ENCODE measurements at places on chromosomes 4 and X. TPM values are rescaled to one million over a fixed set of nuclear protein-coding genes. Genes with fewer than 3 reads are reported as not detected.

The CMC4 gene
- 19.0 TPM for total RNA-seq

The SLC2A9 gene
- total RNA-seq, result 6.6 TPM

The STBD1 gene
- 49.3 TPM for total RNA-seq

The GSX2 gene
- not detected for total RNA-seq

The CT55 gene
- not detected for total RNA-seq

- peak; percentile 32 for DNase-seq
Measured at GRCh38 chrX:41180194-41180908, 95.1 kb downstream of the USP9X start.

GRCh38 chr4:66767442-66767841 is 777.9 kb downstream of the CENPC start:
- no peak for DNase-seq

DNA sequence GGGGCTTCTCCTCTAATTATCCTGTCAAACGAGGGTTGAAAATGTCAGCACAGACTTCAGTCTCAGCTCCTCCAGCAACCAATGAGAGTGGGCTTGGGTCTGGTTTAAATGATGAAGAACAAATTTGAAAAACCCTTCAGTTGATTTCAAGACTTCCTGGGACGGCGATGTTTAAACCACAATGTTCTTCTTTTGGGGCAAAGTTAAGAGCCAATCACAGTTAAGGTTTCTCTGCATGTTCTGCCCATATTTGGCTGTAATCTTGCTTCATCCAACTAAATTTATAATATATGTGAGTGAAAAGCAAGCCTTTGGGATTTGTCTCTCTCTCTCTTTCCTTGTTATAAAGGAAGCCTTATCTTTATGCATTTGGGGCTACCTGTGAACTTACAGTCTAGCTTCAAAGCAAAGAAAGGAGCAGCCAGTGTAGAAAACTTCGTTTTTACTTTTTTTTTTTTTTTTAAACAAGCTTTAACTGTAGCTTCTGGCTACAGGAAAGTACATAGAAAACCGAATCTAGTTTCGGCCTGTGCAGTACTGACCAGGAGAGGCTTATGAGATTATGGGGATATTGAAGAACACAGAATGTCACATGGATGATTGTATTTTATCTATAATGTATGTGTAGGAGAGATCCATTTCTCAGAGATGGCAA is 46.8 kb upstream of the FAM9C start:
- DNase-seq, result no peak

DNA sequence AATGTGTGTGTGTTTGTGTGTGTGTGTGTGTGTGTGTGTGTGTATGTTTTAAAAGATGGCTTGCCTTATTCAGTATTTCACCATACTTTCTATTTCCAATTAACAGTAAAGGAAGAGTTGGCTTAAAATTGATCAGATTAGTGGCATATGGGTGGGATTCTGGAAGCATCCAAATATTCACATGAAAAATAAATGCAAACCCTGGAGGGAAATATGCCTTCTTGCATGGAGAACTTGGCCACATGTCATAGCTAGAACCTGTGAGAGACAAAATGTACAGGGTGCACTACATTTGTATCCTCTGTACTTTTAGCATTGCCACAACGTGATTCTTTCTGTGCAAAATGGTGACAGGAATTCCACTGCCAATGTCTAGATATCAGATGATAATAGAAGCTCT is 589.6 kb downstream of the ZNF674 start:
- no peak for DNase-seq

- DNase-seq, result no peak
Measured at GRCh38 chr4:70938086-70938485, 35.9 kb downstream of the MOB1B start.

DNA sequence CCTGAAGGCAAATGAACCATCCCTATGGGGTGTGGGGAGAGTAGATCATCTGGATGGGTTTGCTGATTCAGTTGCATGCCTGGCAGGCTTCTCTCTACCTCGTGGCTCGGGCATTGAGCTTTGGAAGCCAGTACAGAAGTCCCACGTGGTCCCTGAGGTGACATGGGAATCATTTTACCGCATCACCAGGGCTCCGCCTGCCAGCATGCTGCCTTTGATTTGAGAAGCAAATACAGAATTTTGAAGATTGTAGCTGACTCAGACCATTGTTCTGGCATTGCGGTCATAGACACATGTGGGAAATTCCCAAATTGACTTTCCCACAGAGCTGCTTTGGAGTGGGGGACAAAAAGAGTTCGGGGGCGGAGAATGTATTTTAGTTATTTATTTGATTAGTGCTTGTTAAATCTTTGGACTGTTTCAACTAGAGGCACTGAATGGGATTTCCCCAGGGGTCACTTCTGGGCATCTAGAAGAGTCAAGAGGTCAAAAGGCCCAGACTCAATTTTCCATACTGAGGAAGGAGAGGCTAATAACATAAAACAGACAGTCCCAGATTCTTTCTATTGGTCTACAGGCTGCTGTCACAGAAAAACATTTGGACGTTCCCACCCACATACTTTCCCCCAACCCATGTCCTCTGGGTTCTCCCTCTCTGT is 79.3 kb downstream of the NHSL2 start:
- no peak for DNase-seq

Data from omental fat pad (tissue), 4 donors.